H54 (cell line): ENCODE measurements at places on chromosomes 3 and 15.
A peak's percentile ranks its signal among the peaks of the same experiment; 100 is the strongest.

GRCh38 chr3:161796780-161797179, 300.2 kb downstream of the OTOL1 start:
- no peak for DNase-seq

GRCh38 chr3:42009456-42009855, 47.6 kb upstream of the ULK4 start:
- no peak for DNase-seq

- DNase-seq, result no peak
Measured at GRCh38 chr3:103393395-103394186, 958.8 kb downstream of the ZPLD1 start.

DNA sequence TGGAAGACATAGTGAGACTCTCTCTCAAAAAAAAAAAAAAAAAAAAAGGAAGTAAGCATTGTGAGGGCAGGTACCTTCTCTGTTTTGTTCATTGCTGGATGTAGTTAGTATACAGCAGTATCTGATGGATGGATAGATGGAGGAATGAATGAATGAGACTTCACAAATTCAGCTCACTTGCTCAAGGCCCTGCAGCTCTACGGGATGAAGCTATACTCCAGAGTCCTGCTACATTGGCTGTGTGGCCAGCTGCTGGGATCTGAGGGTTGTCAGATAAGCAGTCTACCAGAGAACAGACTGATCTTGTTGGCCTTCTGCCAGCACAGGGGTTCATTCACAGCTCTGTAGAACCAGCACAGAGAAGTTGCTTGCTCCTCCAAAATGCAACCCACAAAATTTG, 35.0 kb downstream of the MLH1 start:
- no peak for DNase-seq

DNA sequence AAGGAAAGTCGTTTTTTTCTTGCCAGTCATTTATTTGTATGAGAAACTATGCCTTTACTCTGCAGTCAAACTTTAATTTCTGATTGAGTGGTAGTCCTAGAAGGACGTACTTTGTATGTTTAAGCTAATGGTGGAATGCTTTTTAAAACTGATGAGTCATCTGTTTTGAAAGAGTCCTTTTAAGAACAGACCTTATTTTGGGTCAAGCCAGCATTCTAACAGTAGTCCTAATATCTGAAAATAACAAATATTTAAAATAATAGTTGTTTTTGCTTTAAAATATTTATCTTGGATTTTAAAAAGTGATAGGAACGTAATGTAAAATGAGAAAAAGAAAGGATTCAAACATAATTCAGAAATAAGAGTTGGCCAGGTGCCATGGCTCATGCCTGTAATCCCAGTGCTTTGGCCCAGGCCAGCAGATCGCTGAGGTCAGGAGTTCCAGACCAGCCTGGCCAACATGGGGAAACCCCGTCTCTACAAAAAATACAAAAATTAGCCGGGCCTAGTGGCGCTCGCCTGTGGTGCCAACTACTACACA, 1.3 kb upstream of the LRRC58 start:
- no peak for DNase-seq

DNA sequence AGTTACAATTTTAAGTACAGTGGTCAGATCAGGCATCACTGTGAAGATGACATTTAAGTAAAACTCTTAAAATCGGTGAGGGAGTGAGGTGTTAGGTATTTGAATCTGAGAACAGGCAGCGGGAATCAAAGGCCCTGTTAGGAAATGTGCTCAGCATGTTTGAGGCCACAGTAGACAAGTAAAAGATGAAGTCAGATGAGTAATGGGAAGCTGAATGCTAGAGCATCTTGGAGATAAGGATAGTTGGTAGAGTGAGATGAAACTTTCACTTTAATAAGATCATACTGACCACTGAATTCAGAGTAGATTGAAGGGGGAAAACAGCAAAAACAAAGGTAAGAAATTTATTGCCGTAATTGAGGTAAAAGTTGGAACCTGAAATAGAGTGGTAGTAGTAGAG, 61.6 kb downstream of the DCBLD2 start:
- DNase-seq, result no peak

GRCh38 chr15:65392368-65392767, 14.6 kb upstream of the IGDCC3 start:
- no peak for DNase-seq

- no peak for DNase-seq
Measured at GRCh38 chr3:157104928-157105652, 54.9 kb downstream of the CCNL1 start.

- no peak for DNase-seq
Measured at GRCh38 chr15:93296759-93297500, 207.9 kb upstream of the RGMA start.

DNA sequence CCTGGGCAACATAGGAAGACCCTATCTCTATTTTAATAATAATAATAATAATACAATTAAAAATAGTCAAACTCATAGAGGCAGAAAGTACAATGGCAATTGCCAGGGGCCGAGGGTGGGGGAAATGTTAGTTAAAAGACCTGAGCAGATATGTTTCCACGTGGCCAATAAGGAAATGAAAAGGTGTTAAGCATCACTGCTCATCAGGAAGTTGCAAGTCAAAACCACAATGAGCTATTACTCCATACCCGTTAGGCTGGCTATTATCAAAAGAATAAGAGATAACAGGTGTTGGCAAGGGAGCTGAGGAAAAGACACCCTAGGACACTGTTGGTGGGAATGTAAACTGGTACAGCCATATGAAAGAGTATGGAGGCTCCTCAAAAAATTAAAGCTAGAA, 60.4 kb upstream of the PRSS50 start:
- no peak for DNase-seq

- DNase-seq, result no peak
Measured at GRCh38 chr3:22977650-22978289, 225.4 kb upstream of the UBE2E2 start.

DNA sequence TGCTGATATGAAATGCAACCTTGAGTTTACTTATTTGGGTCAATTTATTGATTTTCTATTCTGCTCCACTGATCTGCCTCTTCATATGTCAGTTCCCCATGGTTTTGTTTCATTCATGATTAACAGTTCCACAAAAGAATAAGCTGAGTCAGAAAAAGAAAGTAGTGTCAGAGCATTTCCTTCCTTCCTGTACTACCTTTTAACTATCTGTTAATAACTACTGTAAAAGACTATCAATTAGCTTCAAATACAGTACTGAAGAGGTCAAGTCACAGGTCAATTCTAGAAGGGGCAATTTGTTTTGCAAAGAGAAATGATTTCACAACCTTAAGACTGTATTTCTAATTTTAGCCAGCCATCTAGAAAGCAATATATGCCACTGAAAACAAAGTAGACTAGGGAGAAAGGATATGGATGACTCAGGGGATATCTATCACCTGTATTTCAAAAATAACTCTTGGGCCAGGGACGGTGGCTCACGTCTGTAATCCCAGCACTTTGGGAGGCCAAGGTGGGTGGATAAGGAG, 129.5 kb downstream of the TFDP2 start:
- no peak for DNase-seq

DNA sequence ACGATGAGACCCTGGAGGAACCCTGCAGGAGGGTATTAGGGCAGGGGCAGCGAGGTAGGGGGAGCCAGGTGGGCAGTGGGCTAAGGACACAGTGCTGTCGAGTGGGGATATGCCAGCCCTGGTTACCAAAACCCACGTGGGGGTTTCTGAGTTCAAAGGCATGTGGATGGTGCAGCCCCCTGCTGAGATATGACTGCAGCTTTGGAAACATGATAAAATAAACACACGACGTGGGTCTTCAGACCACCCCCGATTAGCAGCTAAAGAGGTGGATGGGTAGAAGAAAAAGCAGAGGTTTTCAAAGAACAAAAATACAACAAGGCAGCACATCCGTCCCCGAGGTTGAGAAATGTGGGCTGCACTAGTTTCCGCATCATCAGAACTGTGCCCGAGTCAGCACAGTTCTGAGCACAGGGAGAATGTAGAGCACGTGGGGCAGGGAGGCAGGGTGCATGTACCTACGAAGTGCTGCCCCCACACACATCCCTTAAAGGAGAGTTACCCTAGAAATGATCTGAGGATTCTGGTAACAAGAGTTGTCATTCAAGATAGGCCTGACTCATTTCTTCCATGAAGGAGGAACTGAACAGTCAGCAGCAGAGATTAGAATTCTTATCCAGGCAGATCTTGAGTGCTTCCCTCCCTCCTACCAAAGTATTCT, 121.3 kb downstream of the RPLP1 start:
- DNase-seq, result no peak

- DNase-seq, result no peak
Measured at GRCh38 chr3:138875754-138876664, 41.3 kb upstream of the PIK3CB start.

DNA sequence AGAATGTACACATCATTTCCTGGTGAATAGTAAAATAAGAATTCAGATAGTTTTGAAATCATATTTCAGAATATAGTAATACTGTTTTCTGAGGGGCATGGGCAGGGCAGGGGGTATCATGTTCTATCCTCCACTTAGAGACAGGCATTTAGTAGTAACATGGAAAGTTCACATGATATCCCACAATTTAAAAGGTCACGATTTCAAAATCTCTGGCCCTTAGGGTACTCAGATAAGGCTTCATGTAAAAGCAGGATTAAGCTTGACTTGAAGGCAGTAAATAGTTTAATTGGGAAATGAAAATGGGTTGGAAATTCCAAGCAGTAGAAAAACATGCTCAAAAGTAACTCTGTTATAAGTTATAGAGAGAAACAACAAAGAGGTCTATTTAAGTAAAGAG, 353.2 kb upstream of the AGTR1 start:
- no peak for DNase-seq

DNA sequence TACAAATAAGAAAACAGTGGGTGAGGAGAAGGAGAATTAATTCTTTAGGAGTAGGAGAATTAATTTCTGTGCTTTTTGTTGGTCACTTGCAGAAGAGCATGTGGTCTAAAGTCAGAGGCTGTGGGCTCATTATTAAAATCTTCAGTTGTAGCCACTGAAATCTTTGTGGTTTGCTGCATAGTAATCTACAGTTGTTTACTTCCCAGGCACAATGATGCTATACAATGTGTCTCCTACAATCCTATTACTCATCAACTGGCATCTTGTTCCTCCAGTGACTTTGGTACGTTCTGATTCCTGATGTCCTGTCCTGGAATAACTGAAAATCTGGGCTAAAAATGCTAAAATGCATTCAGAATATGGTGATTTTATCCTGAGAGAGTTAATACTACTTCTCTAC, 21.0 kb downstream of the IFT122 start:
- peak; percentile 44 for DNase-seq
